ENCODE measurements at places on chromosomes 7 and 10.
A peak's percentile ranks its signal among the peaks of the same experiment; 100 is the strongest.

DNA sequence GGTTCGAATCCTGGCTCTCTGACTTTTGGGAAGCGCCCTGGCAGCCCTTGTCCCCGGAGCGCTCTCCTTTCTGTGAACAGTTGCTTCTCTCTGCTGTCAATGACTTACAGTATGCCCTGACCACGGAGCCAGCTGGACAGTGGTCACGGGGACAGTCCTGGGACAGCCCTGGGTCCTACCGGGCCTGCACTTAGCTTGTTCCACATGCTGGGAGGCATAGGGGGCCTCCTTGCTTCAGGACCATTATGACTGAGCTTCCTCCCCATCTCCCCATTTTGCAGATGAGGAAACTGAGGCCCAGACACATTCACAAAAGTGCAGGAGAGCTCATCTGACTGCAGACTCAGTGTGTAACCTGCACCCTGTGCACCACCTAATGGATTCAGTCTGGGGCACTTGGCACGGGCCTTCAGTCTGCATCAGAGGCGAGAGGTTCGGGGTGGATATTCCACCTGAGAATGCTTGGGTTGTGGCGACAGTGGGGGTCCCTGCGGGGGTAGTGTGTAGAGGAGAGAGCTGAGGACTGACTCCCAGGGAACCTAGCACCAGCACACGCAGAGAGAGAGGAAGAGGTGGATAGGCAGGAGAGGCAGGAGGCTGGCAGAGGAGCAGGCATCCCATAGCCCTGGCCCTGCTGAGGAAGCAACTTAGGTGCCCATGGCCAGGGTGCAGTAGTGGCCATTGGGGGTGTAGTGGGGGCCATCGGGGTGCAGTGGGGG, 1.6 kb downstream of the DOCK1 start:
- H3K27me3 ChIP-seq, result peaks cover 25% of the 10 kb centered on the region
- H3K36me3 ChIP-seq, result no peaks in the 10 kb centered on the region
- no peaks in the 10 kb centered on the region for H3K4me1 ChIP-seq
- H3K27ac ChIP-seq, result no peak overlapping the region
- H3K4me3 ChIP-seq, result peak overlapping the region; percentile 27

GRCh38 chr10:107083388-107084009, 81.0 kb downstream of the SORCS1 start:
- H3K4me3 ChIP-seq, result no peak overlapping the region
- no peaks in the 10 kb centered on the region for H3K4me1 ChIP-seq
- no peak overlapping the region for H3K27ac ChIP-seq
- no peak for DNase-seq
- H3K36me3 ChIP-seq, result no peaks in the 10 kb centered on the region
- H3K27me3 ChIP-seq, result no peaks in the 10 kb centered on the region

DNA sequence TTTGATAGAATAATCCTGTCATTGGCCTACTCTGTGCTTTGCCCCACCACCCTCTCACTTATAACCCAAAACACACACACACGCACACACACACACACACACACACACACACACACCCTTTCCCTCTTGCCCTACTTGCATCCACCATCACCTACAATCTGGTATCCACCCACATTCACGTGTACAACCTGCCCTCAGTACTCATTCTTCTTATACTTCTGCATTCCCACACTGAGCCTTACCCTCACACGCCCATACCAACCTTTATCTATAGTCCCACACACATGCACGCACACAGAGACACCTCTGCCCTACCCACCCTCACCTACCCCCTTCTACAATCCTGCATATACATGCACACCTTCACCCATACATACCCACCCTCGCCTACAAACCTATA, 10.8 kb upstream of the SRI start:
- no peak overlapping the region for H3K27ac ChIP-seq
- H3K4me1 ChIP-seq, result no peaks in the 10 kb centered on the region
- H3K4me3 ChIP-seq, result no peak overlapping the region
- no peak for DNase-seq

DNA sequence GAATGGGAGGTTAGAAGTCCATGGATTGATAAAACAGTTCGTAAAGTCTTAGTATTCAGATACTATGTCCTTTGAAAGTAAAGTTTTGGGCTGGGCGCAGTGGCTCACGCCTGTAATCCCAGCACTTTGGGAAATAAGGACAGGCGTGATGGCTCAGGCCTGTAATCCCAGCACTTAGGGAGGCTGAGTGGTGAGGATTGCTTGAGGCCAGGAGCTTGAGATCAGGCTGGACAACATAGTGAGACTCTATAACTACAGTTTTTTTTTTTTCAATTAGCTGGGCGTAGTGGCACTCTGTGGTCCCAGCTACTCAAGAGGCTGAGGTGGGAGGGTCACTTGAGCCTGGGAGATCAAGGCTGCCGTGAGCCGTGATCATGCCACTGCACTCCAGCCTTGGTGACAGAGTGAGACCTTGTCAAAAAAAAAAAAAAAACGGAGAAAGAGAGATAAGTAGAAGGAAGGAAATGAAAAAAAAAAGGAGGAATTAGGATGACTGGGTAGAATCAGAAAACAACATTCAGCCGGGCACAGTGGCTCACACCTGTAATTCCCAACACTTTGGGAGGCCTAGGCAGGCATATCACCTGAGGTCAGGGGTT, 25.7 kb upstream of the AGFG2 start:
- no peak overlapping the region for H3K27ac ChIP-seq
- H3K4me1 ChIP-seq, result peaks cover 21% of the 10 kb centered on the region
- no peaks in the 10 kb centered on the region for H3K27me3 ChIP-seq
- no peak overlapping the region for H3K4me3 ChIP-seq

GRCh38 chr10:103493916-103494877, 692 bp downstream of the NEURL1 start:
- peaks cover 57% of the 10 kb centered on the region for H3K27me3 ChIP-seq
- H3K36me3 ChIP-seq, result peaks cover 3% of the 10 kb centered on the region
- DNase-seq, result no peak

DNA sequence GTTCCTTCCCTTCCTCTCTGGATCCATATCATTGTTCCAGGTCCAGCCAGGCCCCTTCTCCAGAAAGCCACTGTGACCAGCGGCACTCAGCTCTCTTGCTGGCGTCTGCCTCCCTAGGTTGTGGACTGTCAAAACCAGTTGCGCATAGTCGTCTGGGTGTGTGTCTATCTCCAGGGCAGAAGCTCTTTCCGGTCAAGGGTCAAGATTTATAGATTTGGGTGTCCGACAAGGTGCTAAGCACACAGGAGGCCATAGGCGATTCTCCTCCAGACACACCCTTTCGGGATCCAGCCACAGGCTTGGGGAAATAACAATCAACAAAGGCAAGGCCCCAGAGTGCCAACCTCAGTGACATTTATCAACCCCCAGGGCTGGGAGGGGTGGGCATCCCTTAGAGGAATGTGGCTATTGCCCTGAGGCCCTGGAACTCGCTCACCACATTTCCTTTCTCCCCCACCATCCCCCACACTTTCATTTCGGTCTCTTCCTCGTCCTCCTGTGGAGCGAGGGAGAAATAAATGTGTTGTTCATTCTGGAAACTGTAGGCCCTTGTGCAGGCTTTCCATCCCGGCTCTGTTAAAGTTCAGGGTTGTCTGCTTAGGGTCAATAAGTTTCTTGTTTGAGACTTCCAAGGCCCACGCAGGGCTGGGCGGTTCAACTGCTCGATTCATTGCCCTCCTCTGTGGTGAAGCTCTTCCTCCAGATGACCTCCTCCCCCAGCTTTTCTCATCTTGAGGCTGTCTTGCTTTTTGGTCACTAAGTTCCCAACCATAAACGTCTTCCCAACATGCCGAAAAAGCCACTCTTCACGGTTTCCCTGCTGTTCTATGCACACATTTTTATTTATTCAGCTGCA, 57.9 kb downstream of the AFAP1L2 start:
- no peak overlapping the region for H3K4me3 ChIP-seq
- peaks cover 1% of the 10 kb centered on the region for H3K36me3 ChIP-seq
- no peaks in the 10 kb centered on the region for H3K4me1 ChIP-seq
- H3K27ac ChIP-seq, result no peak overlapping the region

DNA sequence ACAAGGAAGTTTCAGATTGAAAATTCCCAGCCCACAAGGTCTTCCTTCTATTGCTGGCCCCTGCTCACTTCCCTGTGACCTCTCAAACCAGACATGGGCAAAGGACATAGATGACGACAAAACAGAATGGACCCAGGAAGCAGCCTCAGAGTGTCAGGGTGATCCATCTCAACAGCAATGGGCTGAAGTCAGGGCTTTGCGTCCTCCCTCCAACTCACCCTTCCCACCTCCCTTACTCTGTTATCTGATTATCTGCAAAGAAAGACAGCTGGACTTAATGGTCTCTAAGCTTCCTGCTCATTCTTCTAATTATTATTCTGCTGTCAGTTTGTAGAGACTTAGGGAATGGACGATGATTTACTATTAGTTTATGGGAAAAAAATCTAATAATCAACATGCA, 115.9 kb downstream of the PIP4K2A start:
- H3K36me3 ChIP-seq, result peaks cover 31% of the 10 kb centered on the region
- peak overlapping the region; percentile 44 for H3K4me3 ChIP-seq
- peaks cover 78% of the 10 kb centered on the region for H3K4me1 ChIP-seq
- H3K27ac ChIP-seq, result peak overlapping the region; percentile 94

DNA sequence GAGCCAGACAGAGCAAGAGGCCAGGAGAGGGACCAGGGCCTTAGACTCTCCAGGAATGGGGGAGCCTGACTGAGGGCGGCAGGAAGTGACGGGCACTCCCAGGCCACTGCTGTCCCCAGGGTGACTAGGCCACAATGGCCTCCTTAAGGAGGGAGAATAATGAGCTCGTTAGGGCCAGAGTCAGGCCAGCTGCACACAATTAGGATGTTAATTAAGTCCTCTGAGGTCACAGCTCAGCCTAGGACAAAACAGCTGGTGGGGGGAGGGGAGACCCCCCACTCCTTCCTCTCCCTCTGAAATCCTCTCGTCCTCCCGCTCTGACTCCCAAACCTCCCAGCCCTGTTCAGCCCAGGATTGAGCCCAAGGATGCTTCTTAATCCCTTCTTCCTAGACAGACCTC, 143.0 kb downstream of the NEURL1 start:
- no peaks in the 10 kb centered on the region for H3K27me3 ChIP-seq
- peaks cover 7% of the 10 kb centered on the region for H3K36me3 ChIP-seq
- no peak overlapping the region for H3K4me3 ChIP-seq
- DNase-seq, result no peak
- peaks cover 6% of the 10 kb centered on the region for H3K4me1 ChIP-seq
- no peak overlapping the region for H3K27ac ChIP-seq

Data from central memory CD8-positive, alpha-beta T cell (primary cell).